LoVo (cell line): ENCODE measurements at places on chromosomes 2 and 18.
A peak's percentile ranks its signal among the peaks of the same experiment; 100 is the strongest.

DNA sequence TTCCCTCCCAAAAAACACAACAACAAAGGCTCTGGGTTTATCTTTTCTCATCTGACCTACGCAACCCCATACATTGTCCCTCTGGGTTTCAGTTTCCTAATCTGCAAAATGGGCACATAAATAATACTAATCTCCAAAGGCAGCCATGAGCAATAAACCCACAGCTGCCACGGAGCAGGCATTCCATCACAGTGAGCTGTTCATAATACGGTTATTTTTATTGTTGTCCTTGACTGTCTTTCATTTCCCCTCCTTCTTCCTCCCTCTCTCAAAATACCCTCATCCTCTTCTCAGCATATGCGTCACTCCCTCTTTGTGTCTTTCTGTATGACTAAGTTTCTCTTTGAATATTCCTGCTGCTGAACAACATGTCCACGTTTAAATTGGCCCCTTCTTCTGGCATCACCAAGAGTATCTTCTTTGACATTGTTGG, 129.8 kb upstream of the CAB39 start:
- DNase-seq, result no peak

DNA sequence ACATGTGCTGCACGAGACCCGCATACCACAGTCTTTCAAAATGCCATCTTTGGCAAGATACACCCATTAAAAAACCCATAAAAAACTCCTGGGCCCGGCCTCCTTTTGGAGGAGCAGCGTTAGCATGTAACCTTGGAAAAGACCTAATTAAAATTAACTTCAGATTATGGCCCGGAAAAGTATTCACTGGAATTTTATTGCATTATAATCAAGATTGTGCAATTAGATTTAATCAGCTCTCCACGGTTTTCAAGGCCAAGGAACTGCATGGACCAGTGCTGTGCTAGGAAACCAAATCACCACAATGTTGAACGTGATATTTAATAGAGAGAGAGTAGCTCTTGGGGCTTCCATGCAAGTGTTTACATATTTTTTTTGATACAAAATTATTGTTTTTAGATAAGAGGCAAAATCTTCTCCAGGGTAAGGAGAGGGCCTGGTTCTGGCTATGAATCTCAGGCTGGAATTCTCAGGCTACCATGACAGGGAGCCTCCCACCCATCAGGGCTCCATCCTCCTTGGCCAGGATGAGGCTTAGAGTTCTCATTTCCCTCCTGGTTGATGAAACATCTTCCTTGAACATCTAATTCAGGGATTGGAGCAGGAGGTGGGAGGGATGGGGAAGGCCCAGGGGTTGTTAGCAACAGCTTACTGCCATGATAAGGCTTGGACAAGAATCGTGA, 82.0 kb upstream of the TTC39C start:
- no peak for DNase-seq

GRCh38 chr2:219615894-219616293, 11.5 kb upstream of the SLC4A3 start:
- DNase-seq, result no peak

- no peak for DNase-seq
These were observed 149.9 kb downstream of the RPIA start for GRCh38 chr2:88841224-88841929.

DNA sequence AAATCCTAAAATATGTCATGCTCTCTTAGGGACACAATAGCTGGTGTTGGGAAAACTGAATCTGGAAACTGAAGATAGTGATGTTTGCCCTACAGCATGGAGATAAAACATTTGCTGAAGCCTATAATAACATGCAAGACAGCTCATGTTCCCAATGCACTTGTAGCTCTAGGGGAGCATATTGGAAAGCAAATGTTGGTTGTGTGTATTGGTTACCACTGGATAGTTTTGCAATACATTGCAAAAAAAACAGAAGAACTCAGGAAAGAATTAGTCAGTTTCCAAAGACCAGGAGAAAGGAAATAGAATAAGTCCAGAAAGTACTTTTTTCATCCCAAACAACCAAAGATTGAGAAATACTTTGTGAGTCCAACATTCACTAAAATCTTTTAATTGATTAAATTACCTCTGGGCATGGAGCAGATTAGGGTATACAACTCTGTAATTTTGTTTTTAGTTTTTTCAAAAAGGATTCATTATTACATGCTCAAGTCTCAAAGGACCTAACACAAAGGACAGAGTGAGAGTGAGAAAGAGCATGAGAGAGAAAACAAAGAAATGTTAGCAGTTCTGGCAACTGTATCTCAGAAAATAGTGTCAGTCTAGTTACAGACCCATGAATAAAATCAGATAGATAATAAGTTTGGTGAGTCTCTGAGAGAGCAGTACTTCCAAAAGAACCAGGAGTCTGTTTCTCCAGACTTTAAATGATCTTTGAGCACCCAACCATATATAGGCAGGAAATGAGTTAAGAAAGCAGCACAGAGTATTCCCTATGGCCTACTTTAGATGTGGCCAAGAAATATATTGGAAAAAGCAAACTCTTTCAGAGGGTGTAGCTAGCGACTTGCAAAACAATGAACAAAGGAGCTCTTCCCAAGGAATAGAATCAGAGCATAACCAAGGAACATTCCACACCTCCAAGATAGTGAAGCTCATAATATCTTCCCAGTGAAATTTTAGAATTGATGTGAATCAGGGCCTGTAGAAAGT, 36.6 kb upstream of the COL3A1 start:
- no peak for DNase-seq

DNA sequence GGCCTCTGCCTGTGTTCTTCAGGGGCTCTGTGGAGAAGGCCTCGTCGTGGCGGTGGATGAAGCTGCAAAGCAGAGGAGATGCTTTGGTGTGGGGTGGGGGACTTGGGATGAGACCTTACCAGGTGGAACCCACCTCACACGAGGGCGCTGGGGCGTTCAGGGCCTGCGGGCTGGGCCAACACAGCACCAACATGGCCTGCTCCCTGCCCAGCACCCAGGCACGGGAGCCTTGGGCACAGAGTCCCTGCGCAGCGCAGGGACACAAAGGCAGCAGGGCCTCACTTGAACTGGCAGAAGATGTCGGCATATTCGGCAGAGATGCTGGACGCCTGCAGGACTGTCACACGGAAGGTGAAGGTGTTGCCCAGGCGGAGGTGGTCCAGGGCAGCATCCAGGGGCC, 53.8 kb downstream of the AQP12A start:
- no peak for DNase-seq

GRCh38 chr2:178315078-178315477, 120.8 kb downstream of the OSBPL6 start:
- DNase-seq, result no peak

DNA sequence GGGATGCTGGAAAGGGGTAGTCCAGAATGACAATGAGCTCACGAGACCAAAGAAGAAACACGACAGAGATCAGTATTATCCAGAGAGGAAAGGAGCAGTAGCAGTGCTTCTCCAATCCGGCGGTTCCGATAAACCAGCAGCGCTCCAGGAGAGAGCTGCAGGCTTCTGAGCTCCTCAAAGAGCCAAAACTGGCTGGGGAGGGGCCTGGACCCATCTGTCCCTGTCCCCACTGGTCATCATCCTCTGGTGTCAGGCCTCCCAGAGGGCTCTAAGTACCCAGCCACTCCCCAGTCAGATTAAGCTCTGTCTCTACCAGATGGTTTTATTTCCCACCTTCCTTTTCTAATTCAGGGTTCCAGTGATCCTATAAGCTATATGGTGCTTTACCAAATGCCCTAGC, 23.2 kb downstream of the DNAJC27 start:
- no peak for DNase-seq

- DNase-seq, result no peak
These were observed 53.4 kb downstream of the PKP4 start for GRCh38 chr2:158509928-158510797.

DNA sequence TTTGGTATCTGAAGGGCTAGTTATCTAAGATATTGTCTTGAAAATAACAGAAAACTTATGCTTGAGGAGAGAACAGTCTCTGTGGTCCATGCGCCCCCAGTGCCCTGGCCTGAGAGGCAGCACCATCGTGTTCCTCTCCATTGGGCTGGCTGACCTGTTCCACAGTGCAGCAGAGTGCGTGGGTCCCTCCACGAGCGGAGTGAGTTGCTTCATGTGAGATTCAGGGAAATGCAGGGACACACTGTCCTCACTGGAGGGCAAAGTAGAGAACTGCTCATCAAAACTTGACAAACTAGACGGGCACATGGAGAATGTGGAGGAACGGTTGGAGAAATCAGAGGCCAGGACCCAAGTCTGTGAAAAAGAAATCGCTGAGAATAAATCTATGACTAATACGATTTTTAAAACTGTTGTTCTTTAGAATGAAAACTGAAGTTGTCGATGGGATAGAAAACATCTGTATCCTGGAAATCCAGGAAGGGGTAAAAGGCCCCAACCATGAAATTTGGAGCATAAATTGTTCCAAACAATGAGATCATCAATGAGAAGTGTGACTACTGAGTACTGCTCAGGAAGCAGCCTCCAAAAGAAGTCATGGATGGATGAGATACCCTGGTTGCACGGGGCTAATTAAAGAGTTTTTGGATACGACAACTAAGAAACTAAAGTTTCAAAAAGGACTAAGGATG, 58.1 kb downstream of the REV1 start:
- DNase-seq, result no peak

DNA sequence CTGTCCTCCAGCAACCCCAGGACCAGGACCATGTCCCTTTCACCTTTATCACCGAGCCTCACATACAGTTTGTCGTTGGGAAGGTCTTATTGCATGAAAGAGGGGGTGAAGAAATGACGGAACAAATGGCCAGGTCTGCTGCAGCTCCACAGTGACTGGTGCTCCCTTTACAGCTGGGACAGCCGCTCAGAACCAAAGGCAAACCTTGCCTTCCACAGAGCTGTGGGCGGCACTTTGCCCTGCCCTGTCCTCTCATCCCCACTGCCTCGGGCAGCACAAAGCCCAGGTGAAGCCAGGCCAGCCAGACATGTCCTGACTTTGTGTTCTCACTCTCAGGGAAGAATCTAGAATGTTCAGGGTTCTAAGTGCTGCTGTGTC, 961 bp downstream of the GPR55 start:
- DNase-seq, result no peak

GRCh38 chr2:239636808-239637207, 236.0 kb upstream of the HDAC4 start:
- DNase-seq, result no peak

GRCh38 chr2:11651856-11652548, 18.0 kb downstream of the NTSR2 start:
- DNase-seq, result no peak

DNA sequence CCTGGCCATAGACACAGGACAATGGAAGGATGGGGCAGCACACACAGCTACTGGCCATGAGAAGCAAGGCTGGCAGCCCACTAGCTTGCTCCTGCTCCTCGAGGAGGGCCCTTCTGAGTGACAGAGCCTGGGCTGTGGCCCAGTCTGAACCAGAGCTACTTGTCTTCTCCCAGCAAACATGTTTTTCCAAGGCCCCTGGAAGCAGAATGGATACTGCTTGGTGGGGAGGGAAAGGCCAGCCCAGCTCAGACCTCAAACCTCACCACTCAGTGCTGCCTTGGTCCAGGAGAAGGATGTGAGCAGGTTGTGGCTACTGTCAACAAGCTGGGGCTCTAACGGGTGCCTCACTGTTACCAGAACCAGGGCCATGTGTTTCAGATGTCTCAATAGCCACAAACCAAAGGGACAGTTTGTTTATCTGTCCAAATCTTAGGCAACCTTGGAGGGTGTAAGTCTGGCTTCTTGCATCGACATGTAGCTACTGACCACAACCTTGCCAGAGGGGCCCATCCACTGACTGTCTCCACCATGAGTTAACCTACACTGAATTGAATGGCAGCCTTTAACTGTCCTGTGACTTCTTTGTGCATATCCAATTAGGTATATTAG, 98.6 kb downstream of the TGFA start:
- DNase-seq, result no peak

- no peak for DNase-seq
These were observed 79.8 kb upstream of the RNF152 start for GRCh38 chr18:61972389-61973264.

DNA sequence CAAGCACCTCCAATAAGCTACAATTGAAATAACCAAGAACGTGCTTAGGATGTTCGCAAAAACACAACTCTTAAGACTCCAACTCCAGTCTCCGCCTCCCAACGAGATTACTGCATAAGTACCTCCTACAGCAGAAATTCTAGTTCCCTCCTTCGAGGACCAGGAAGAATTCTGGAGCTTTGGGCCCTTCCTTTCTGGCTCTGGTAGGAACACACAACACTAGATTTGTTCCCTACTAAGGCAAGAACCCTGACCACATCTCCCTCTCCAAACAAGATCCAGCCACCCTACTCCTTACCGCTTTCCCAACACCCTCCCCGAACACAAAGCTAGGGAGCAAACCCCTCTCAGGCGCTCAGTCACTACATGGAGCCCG, 721 bp downstream of the ADAM17 start:
- peak; percentile 45 for DNase-seq

DNA sequence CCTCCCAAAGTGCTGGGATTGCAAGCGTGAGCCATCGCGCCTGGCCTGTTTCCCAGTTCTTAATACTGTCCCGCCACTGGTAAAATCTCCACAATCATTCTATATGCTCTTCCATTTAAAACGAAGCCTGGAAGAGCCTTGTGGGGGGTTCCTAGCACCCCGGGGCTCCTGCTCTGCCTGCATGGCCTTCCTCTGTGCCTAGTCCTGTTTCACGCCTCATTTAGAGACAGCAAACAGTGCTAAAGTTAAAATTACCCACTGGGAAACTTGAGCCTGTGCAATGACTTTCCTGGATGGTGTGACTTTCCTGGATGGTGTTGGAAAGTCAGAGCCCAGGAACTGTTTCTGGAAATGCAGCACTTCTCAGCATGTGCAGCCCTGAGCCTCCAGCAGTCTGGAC, 55.0 kb downstream of the INPP5D start:
- DNase-seq, result no peak

GRCh38 chr18:78984941-78985784, 5.5 kb downstream of the SALL3 start:
- DNase-seq, result peak; percentile 3

- DNase-seq, result no peak
These were observed 246.6 kb upstream of the SESTD1 start for GRCh38 chr2:179511105-179511789.

DNA sequence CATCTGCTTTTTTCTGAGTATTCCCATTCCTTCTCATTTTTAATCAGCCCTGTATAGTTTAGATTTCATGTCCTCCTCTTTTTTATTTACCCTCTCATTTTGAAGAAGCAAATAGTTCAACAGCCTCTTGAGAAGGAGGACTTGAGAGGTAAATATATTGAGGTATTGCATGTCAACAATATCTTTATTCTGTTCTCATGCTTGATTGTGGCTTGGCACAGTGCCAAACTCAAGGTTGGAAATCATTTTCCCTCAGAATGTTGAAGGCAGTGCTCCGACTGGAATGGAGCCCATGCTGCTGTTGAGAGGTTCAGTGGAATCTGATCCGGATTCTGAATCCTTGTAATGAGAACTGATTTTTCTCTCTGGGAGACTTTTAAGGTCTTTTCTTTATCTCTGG, 31.0 kb upstream of the GALNT3 start:
- no peak for DNase-seq
